Neural progenitor cell (in vitro differentiated cells): ENCODE measurements at places on chromosomes 13 and 19.
A peak's percentile ranks its signal among the peaks of the same experiment; 100 is the strongest.

GRCh38 chr13:35966024-35966423 is 165.2 kb downstream of the DCLK1 start:
- DNase-seq = no peak

DNA sequence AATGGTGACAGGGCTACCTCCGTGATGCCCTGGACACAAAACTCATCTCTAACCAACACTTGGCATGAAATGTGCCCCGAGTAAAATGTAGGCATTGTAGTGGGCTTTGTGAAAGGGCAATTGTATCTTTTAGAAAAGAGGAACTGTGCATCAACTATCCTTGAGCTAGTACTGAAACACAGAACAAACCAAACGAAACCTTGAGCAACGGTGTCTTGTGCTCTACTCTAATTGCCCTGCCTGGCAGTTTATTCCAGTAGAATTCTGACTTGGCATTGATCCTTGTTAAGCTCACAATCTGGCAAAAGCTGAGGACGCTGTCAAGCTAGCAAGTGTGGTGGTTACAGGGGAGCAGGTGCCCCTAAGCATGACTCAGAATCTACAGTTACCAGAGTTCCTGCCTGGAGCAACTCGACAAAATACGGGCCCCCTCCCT is 707.1 kb upstream of the SPRY2 start:
- DNase-seq = no peak

DNA sequence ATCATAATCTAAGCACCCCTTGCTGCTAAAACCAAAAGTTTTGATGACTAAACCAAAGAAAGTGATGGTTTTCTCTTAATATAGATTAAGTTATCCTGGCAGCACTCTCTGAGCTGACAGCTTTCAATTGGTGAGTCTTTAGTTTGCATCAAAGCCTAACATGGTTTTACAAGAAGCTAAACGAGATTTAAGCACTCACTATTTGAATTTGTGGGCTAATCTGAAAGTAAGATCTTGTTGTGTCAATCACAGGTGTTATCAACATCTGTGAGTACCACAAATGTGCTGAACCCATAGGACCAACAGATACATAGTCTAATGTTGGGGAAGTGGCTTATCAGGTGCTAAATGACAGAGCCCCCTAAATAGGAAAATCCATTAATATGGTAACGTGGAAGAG is 223.9 kb downstream of the LHFPL6 start:
- no peak for DNase-seq

DNA sequence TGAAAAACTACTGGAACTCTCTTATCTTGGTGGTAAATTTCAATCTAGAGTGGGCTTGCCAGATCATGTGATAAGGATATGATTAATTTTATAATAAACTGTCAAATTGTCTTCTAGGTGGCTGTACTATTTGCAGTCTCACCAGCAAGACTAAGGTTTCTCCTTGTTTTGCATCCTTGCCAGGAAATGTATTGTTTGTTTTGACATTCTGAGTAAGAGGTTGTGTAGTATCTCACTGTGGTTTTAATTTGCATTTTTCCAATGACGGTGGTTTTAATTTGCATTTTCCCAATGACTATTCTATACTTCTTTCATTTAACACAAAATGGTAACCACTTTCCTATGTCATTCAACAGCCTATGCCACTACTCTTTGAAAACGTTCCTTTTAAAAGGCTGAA is 2.0 kb downstream of the CAB39L start:
- DNase-seq = no peak

DNA sequence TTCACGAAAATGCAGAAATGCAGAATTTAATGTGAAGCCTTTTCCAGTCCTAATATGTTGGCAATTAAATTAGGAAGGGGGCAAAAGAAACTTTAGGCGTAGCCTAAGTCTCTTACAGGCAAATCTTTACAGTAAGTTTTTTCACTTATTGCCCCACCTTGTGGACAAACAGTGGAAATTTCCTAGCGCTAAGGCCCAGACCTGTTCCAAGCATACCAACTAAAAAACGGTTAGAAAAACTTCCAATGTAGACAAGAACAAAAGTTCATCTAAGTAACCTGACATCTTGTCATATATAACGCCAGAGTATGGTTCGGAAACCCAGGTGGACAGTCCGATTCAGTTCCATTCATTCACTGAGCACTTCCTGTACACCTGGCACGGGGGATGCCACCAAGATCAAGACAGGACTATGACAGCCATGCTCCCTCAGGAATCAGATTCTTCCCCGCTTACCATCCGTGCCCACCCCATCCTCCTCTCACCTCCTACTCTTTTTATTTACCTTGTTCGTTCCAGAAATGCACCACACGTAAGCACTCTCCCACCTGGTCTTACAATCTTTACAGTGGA is 4.9 kb downstream of the ZAR1L start:
- peak; percentile 63 for DNase-seq

- DNase-seq = no peak
These were observed 26.8 kb upstream of the CYSLTR2 start for GRCh38 chr13:48626726-48627451.

DNA sequence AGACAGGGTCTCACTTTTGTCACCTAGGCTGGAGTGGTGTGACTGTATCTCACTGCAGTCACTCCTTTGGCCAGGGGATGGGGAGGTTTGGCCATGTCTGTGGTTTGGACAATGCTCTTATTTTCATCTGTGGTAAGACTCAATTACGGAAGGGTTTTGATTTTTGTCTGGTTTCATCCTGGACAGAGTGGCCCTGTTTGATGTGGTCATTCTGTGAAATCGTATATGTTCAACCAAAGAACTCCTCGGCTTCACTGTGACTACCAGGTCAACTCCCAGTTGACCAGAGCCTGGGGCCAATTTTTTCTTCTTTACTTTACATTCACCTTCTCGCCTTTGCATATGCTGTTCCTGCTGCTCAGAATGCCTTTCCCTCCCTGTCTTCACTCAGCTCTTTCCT is 6.8 kb upstream of the CCDC124 start:
- no peak for DNase-seq
